Stimulated activated CD4-positive, alpha-beta T cell treated with anti-CD3 and anti-CD28 coated beads, Interleukin-4, amount 100 ng/mL, for 24 hours (primary cell): ENCODE measurements at places on chromosomes 3 and 15.

DNA sequence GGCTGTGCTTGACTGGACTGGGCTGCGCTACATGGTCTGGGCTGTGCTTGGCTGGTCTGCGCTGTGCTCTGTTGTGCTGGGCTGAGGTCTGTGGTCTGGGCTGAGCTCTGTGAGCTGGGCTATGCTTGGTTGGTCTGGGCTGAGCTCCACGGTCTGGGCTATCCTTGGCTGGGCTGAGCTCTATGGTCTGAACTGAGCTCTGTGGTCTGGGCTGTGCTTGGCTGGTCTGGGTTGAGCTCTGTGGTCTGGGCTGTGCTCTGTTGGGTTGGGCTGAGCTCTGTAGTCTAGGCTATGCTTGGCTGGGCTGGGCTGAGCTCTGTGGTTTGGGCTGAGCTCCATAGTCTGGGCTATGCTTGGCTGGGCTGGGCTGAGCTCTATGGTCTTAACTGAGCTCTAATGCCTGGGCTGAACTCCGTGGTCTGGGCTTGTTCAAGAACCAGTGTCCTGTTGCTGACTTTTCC lies 92.0 kb downstream of the PLXNA1 start:
- DNase-seq: no peak

- no peak for DNase-seq
Observed at GRCh38 chr15:90938261-90938660, 3.2 kb downstream of the UNC45A start.

- DNase-seq: no peak
Observed at GRCh38 chr3:23750573-23751210, 55.1 kb upstream of the UBE2E1 start.

DNA sequence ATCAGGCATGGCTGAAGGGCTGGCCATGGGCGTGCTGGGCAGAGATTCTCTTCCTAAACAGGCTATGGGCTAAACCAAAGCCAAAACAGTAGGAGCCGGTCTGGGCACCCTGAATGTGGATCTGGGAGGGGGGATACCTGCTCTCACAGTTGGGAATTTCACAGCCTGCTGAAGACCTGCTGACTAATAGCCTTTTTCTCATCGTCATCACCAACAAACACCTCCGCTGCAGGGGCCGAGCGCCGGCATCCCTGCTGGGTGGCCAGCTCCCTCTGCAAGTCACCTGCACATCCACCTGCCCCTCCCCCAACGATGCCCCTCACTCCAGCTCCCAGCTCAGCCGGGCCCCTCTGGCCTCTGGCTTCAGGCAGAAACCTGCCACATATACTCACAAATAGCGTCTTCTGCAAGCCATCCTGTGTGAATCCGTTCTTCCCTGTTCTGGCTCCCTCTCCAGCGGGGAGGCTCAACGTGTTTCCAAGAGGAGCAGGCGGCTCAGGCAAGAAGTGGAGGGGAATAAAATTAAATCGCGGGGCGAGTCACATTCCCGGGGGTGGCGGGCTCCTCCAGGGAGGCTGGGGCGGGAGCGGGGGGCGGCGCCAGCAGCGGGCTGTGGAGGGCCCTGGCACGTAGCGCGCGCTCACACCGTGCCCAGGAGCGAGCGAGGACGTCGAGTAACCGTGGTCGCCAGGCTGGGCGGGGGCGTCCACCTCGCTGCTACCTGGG lies 466 bp downstream of the IQSEC1 start:
- no peak for DNase-seq

DNA sequence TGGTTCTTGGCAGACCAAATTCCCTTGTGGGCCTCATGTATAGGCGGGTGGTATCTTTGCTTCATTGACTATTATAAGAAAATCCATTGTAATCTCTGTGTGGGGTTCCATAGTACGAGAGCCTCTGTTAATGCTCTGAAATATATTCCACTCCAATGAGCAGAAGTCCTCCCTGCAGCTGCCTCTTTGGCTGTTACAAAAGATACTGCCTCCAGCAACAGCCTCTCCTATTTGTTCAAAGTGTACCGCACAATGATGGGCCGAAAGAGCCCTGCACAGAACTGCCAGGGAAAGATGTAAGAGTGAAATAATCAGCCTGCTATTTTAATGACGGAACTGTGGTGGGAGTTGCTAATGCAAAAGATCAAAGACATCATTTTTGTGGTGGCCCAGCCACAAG lies 48.9 kb downstream of the GRK7 start:
- no peak for DNase-seq

DNA sequence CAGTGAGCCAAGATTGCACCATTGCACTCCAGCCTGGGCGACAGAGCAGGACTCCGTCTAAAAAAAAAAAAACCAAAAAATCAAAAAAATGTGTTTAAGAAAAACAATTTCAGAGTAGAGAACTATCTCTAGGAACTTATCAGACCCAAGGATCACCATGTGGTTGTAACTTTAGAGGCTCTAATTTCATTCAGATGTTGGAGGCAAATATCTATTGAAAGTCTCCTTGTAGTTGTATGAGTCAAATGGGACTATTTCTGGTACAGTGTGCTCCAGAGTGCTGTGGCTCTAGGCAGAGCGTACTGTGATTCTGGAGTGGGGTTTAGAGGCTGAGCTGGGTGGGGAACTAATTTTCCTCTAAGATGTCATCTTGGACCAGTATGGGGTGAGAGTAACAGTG lies 398.7 kb downstream of the SHQ1 start:
- DNase-seq: no peak

- no peak for DNase-seq
Observed at GRCh38 chr3:147380387-147380951, 25.9 kb downstream of the ZIC4 start.

- peak; percentile 20 for DNase-seq
Observed at GRCh38 chr15:58473724-58474123, 41.9 kb downstream of the LIPC start.

DNA sequence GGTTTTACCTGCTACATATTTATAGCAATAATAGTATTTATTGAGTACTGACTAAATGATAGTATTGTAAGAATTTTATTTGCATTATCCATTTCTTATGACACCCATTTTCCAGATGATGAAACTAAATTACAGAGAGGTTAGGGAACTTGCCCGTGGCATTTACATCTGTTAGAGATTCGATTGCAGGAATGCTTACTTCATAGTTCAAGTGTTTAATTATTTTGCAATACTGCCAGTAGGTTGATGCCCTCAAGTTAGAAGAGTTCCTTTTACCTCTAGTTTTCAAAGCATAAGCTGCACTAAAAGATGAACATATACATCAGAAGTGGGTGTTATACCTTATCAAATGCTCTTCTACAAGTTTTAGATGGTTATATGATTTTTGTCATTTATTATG lies 362.8 kb upstream of the RGMA start:
- DNase-seq: no peak

GRCh38 chr3:141115789-141116541 lies 64.8 kb downstream of the SPSB4 start:
- DNase-seq: no peak

- DNase-seq: no peak
Observed at GRCh38 chr3:61864886-61865285, 303.5 kb downstream of the PTPRG start.
